K562 (cell line): ENCODE measurements at places on chromosomes 11 and 22.

GRCh38 chr11:65418431-65418680 is 4.2 kb upstream of the NEAT1 start:
- no peak for DNase-seq

- DNase-seq = no peak
Observed at GRCh38 chr11:91104237-91104636, 881.4 kb upstream of the CHORDC1 start.

- DNase-seq = no peak
Observed at GRCh38 chr11:97351939-97352338, 962.1 kb downstream of the JRKL start.

GRCh38 chr11:125176866-125177265 is 12.3 kb downstream of the PKNOX2 start:
- no peak for DNase-seq
